ENCODE measurements at places on chromosomes 13 and 19.

DNA sequence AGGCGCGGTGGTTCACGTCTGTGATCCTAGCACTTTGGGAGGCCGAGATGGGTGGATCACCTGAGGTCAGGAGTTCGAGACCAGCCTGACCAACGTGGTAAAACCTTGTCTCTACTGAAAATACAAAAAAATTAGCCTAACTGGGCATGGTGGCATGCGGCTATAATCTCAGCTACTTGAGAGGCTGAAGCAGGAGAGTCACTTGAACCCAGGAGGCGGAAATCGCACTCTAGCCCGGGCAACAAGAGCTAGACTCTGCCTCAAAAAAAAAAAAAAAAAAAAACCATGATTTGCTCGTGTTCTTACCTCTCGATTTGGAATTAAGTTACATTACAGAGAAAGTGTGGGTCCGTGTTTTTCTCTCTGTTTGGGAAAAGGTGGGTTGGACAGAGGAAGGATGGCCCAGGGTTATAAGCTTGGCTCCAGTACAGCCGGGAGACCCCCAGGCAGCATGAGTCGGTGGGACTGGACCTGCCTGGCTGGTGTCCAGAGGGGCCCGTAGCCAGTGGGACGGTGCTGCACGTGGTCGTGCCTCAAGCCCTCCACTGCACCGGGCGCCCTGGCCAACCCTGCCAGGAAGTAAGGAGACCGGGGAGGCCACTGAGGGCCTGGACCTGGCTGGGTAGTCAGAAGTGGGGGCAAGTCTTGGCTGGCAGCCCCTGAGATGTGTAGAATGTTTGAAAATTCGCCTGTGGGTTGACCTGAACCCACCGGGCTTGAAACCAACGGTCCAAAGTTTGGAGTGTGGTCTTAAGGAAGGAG, 3.7 kb downstream of the RPS15 start:
- no peak for DNase-seq

DNA sequence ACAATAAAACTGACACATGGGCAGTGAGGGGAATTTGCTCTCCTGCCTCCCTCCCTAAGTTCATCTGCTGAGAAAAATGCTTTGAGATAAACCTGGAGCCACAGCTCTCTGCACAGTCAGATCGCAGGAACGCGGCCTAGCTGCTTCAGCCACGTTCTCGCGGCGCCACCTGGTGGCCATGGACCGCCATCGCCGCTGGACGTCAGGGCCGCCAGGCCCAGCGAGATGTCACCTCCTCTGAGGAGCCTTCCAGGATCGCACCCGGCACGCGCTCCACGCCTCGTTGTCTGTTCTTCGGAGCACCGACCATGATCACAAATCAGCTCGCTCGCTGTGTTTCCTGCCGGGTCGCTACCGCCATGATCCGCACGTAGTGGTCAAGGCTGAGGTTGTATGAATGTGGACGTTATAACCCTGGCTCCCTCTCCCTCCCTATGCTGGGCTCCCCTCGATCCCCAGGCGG, 20.6 kb upstream of the USP29 start:
- DNase-seq, result peak; percentile 79

DNA sequence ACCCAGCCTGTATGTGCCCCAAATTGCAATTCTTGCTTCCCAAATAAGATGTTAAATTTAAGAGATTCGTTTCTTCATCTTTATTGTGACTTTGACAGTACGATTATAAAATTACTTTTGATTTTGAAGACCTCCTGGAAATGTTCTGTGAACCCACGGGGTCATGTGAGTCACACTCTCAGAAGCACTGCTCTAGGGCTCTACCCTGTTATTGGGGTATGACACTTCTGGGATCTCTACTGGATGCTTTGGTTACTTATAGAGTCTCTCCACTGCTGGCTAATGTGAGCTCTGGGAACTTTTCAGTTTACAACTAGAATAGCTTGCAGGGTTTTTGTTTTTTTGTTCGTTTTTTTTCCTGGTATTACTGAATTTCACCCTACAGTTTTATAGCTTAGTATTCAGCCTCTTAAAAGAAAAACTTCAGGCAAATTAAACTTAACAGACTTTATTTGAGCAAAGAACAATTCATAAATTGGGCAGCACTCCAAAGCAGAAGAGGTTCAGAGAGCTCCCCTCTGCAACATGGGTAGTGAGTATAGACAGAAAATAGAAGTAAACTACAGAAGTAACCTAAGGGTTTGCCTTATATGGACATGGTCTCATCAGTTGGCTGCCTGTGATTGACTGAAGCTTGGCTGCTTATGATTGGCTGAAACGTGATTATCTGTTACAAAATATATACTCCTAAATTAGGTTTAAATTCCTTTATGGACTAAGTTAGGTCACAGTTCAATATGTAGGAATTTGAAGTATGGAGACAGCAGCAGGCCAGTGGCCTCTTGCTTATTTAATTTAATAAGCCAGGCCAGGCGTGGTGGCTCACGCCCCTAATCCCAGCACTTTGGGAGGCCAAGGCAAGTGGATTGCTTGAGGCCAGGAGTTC, 28.5 kb upstream of the PSPC1 start:
- DNase-seq, result peak; percentile 28

DNA sequence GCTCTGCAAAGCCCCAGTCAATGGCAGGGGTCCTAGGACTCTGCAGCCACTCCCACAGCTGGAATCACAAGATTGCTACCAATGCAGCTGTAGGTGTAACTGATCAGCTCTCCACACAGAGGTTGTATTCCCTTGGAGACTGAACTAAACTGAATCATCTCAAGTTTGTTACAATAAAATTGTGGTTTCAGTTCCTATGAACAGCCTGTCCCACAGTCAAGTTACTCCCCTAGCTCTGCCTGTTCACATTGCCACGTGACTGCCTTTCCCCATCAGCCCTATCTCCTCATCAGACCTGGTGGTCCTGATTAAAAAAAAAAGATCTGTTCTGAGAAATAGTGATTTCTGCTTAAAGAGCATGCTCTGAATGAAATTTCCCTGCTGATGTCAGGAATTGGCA, 287.9 kb upstream of the NBEA start:
- no peak for DNase-seq

Data from posterior cingulate gyrus (tissue), 11 donors.